Common myeloid progenitor, CD34-positive (primary cell): ENCODE measurements at places on chromosomes 1 and 21.

DNA sequence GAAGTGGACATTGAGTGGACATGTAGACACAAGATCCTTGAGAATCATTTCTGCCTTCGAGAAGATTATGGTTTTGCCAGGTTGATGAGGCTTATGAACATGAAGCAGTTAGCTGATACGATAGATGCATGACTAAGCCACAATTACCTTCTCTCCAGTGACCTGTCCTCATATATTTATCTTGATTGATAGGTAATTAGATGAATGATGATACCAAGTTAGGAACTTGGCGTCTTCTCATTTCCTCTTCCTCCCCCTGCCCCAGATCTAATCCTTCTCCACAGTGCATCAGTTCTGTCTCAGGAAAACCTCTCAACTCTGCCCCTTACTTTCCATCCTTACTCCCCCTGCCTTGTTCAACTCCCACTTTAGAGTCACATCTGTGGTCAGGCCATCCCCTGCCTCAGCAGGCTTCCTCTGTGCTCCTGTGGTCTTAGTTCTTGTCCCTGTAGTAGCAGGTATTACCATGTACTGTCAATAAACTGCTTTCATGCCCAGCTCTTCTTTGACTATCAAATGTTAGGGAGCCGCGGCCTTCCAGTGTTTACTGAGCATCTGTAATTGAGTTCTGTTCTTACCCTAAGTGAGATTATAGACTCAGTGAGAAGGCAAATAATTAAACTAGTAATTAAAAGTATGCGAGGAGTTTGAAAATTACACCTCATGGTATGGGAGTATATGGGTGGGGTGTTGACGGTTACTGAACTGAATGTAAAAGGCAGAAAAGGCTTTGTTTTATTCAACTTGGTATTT is 5.1 kb downstream of the ST6GALNAC3 start:
- DNase-seq = no peak
- no peaks in the 10 kb centered on the region for H3K27me3 ChIP-seq
- peaks cover 15% of the 10 kb centered on the region for H3K4me1 ChIP-seq
- H3K36me3 ChIP-seq = no peaks in the 10 kb centered on the region
- no peak overlapping the region for H3K27ac ChIP-seq

- DNase-seq = peak; percentile 72
- no peaks in the 10 kb centered on the region for H3K36me3 ChIP-seq
- H3K4me3 ChIP-seq = peak overlapping the region; percentile 31
- no peak overlapping the region for H3K27ac ChIP-seq
- no peaks in the 10 kb centered on the region for H3K27me3 ChIP-seq
Measured at GRCh38 chr1:169460191-169460833, 25.4 kb downstream of the SLC19A2 start.

- peaks cover 37% of the 10 kb centered on the region for H3K36me3 ChIP-seq
- no peak overlapping the region for H3K27ac ChIP-seq
Measured at GRCh38 chr1:169115891-169116585, 9.5 kb downstream of the ATP1B1 start.

GRCh38 chr1:151815716-151816327 is 10.6 kb upstream of the LINGO4 start:
- H3K4me1 ChIP-seq = peaks cover 42% of the 10 kb centered on the region
- DNase-seq = peak; percentile 56
- H3K27ac ChIP-seq = no peak overlapping the region
- H3K36me3 ChIP-seq = no peaks in the 10 kb centered on the region

- no peak for DNase-seq
- no peaks in the 10 kb centered on the region for H3K36me3 ChIP-seq
- H3K27me3 ChIP-seq = no peaks in the 10 kb centered on the region
- H3K27ac ChIP-seq = no peak overlapping the region
Measured at GRCh38 chr1:56520016-56520601, 59.3 kb downstream of the PLPP3 start.

DNA sequence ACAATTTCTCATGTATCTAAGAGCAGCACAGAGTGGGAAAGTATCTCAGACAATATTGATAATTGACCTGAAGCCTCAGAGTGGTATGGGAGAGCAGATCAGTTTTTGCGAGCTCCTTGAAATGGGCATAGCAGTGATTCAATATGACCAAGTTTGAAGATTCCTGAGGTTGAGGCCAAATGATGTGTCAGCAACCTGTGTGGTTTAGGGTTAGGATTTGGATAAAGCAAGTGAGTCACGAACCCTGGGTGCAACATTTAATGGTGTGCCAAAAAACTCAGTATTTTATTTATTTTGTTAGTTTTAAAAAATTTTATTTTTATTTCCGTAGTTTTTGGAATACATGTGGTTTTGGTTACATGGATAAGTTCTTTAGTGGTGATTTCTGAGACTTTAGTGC is 92.5 kb upstream of the C21orf91 start:
- H3K27me3 ChIP-seq = no peaks in the 10 kb centered on the region
- DNase-seq = no peak
- H3K4me1 ChIP-seq = no peaks in the 10 kb centered on the region
- H3K36me3 ChIP-seq = no peaks in the 10 kb centered on the region

GRCh38 chr1:186212568-186213224 is 162.4 kb downstream of the TPR start:
- no peak overlapping the region for H3K27ac ChIP-seq
- H3K4me1 ChIP-seq = no peaks in the 10 kb centered on the region
- DNase-seq = peak; percentile 78
- no peaks in the 10 kb centered on the region for H3K36me3 ChIP-seq
- H3K27me3 ChIP-seq = no peaks in the 10 kb centered on the region

DNA sequence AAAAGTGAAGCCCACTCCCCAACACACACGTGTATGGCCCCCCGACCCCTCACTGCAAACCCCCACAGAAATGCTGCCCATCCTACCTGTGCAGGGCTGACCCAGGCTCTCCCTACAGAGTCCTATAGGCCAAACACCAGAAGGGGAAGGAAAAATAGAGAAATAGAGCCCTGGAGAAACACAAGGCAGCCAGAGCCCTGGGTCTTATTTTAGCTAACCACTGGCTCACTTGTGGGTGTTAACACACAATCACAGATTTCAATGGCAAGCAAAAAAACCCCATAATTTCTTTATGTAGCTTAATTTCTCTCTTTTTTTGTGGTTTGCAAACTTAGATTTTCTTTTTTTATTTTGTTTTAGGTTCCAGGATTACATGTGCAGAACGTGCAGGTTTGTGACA is 989 bp upstream of the PIGR start:
- H3K36me3 ChIP-seq = no peaks in the 10 kb centered on the region
- no peak overlapping the region for H3K27ac ChIP-seq
- DNase-seq = no peak
- H3K4me1 ChIP-seq = no peaks in the 10 kb centered on the region
- no peak overlapping the region for H3K4me3 ChIP-seq
- no peaks in the 10 kb centered on the region for H3K27me3 ChIP-seq

DNA sequence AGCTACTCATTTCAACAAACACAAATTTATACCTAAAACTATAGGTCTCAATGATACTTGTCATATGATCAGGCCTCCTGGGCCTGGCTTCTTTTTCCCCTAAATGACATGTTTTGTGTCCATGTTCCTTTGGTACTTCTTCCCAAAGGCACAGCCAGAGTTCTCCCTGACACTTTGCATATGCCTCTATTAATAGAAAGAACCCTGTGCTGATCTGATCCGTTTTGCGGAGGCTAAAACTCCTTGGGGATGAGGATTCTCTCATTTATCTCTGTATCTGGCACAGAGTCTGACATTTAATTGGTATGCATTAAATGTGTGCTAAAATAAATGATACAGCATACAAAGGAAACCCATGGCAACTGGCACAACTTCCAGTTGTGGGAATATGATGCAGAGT is 11.5 kb downstream of the ATPAF1 start:
- H3K4me3 ChIP-seq = no peak overlapping the region
- H3K4me1 ChIP-seq = no peaks in the 10 kb centered on the region
- H3K27me3 ChIP-seq = no peaks in the 10 kb centered on the region
- H3K36me3 ChIP-seq = peaks cover 25% of the 10 kb centered on the region
- no peak for DNase-seq

GRCh38 chr1:153679337-153680119 is 1.0 kb downstream of the NPR1 start:
- peaks cover 23% of the 10 kb centered on the region for H3K4me1 ChIP-seq
- no peak overlapping the region for H3K27ac ChIP-seq
- H3K4me3 ChIP-seq = peak overlapping the region; percentile 66
- peak; percentile 62 for DNase-seq

DNA sequence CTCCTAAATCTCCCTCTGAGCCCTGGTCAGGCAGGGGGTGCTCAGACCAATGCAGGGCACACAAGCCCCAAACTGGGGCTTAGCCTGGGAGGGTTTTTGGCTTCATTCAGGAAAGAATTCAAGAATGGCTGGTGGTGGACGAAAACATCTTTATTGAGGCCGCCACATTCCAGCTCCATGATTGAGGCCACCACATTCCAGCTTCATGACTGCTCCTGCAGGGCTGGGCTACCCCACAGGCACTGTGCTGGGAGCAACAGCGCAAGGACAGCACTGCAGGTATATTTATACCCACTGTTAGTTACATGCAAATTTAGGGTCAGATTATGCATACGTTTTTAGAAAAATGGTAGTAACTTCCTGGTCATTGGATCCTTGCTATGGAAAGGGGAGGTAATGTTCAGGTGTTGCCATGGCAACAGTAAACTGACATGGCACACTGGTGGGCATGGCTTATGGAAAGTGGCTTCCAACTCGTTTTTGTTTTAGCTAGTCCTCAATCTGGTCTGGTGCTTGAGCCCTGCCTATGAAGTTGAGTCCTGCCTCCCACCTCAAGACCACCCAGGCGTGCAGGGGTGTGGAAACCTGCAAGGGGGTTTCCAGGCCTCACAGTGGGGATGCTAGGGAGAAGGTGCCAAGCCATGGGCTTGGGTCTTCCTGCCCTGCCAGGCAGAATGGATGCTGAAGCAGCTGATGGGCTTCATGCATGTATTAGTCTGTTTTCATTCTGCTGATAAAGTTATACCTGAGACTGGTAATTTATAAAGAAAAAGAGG is 348.7 kb upstream of the AJAP1 start:
- H3K36me3 ChIP-seq = no peaks in the 10 kb centered on the region
- H3K4me3 ChIP-seq = no peak overlapping the region
- H3K4me1 ChIP-seq = no peaks in the 10 kb centered on the region
- no peak for DNase-seq
- no peak overlapping the region for H3K27ac ChIP-seq
- no peaks in the 10 kb centered on the region for H3K27me3 ChIP-seq

- H3K27ac ChIP-seq = peak within 1 kb of the TSS; percentile 50
- no peaks in the 10 kb centered on the region for H3K27me3 ChIP-seq
- no peaks in the 10 kb centered on the region for H3K4me1 ChIP-seq
- H3K36me3 ChIP-seq = no peaks in the 10 kb centered on the region
Measured at GRCh38 chr1:3068564-3069431, at the start of gene PRDM16. Gene PRDM16 (plus strand): TSS chr1:3069203. CDS start chr1:3069260, 57 bp downstream.

- H3K27ac ChIP-seq = no peak overlapping the region
- peaks cover 4% of the 10 kb centered on the region for H3K4me1 ChIP-seq
- peaks cover 36% of the 10 kb centered on the region for H3K36me3 ChIP-seq
- H3K27me3 ChIP-seq = no peaks in the 10 kb centered on the region
- H3K4me3 ChIP-seq = no peak overlapping the region
Measured at GRCh38 chr1:167683641-167684502, 37.9 kb upstream of the MPZL1 start.

DNA sequence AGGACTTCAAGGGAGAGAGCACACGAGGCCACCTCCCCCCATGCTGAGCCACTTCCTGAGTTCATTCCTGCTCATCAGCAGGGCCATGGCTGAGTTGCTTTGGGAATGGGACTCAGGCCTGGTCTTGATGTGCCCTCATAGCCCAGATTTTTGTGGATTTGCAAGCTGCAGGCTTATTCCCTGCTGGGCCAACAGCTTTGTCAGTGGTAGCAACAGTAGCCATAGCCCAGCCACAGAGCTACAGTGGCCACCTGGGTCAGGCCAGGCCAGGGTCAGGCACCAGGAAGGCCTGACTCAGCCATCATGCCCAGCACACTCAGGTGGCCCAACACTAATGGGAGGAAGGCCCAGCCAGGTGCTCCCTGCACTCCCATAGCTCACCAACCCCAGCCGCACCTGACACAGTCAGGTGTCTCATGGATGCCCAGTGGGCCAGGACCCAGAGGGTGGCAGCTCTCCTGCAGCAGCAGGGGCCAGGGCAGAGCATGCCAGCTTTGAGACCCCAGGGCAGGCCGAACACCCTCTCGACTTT is 33.5 kb downstream of the EPHA2 start:
- no peaks in the 10 kb centered on the region for H3K4me1 ChIP-seq
- no peak overlapping the region for H3K27ac ChIP-seq
- H3K4me3 ChIP-seq = no peak overlapping the region
- H3K27me3 ChIP-seq = no peaks in the 10 kb centered on the region
- no peak for DNase-seq

DNA sequence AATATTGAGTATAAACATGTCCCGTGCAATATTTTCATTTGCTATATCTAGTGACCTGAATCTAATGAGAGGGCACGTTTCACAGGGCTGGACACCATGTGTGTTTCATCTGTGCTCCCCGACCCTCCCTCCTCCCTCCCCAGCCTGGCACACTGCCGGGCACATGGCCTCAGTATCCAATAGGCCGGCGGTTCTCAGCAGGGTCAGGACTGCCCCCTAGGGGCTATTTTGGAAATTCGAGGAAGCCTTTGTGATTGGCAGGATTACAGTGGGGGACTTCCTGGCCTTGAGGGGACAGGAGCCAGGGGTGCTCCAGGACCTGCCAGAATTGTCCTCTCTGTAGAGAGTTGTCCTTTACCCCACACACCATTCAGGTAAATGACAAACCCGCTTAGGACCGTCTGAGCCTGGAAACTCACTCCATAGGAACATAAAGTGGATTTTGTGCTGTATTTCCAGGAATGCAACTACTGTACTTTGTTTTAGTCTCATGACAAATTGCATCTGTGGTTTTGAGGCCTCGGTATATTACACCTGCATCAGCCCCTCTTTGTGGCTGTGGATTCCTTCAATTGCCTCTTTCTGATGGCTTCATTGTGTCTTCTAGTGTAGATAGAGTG is 109.5 kb upstream of the SIM2 start:
- H3K27ac ChIP-seq = no peak overlapping the region
- H3K4me1 ChIP-seq = no peaks in the 10 kb centered on the region
- DNase-seq = peak; percentile 23
- H3K36me3 ChIP-seq = no peaks in the 10 kb centered on the region
- no peak overlapping the region for H3K4me3 ChIP-seq

DNA sequence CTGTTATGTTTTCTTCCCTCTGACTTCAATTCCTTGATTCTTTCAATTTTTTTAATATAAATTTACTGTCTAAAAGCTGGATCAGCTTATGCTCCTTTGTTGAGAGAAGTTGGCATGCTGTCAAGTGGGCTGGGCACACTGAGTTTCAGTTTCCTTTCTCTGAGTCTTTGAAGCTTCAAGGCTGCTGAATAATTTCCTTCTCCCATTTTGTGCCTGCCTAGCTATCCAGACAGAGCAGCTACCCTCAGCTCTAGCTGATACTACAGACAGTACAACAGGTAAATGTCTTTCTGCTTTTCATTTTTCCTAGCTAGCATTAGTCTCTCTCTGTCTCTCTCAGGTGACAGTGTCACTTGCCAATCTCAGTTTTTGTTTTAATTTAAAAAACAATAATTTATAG is at the start of gene IFI44:
TSS of gene IFI44 (plus strand) at position 204 of the 400 bp plus-strand sequence. CDS start 365 bp downstream, outside the sequence.
- H3K4me1 ChIP-seq = peaks cover 18% of the 10 kb centered on the region
- no peaks in the 10 kb centered on the region for H3K36me3 ChIP-seq
- peak; percentile 89 for DNase-seq

- H3K4me3 ChIP-seq = no peak overlapping the region
- no peak overlapping the region for H3K27ac ChIP-seq
- H3K27me3 ChIP-seq = no peaks in the 10 kb centered on the region
- H3K4me1 ChIP-seq = peaks cover 33% of the 10 kb centered on the region
Measured at GRCh38 chr1:42960122-42960390, 1.4 kb upstream of the SLC2A1 start.
